ENCODE measurements at places on chromosomes 1 and 21.

DNA sequence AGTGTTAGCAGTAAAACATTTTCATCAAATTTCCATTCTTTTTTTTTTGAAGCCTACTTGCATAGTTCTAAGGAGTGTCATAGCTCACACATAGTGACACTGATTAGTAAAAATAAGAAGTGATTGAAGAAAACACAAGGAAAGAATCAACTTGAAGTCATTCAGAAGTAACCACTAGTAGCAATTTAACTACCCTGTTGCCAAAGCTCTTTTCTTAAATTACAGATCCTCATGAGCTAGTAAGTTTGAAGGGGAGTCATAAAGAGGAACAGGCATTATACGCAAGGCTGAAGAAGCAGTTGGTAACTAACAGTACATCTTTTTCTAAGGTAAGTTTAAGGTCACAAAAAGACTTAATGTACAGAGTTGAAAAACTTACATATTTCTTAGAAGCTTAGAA lies 332.2 kb downstream of the CHRM3 start:
- DNase-seq: no peak

- DNase-seq: no peak
These were observed 5.9 kb upstream of the MYOM3 start for GRCh38 chr1:24117722-24118409.

- DNase-seq: no peak
These were observed 10.7 kb downstream of the KCNA10 start for GRCh38 chr1:110508028-110508940.

DNA sequence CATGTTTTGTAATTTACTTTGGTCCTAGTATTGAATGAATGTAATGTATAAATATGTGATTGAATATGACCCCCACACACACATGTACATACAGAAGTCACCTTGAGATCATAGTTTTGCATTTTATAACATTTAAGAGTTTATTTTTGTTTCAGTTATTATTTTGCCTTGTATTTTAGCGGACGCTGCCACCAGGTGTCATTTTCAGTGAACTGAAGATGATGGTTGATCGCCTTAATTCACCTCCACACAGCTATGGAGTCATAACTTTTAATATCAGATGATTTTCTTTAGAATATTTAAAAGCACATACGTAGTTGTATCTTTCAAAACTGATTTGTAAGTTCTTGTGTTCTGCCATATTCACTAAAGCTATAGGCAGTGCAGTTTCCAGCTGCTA lies 130.4 kb downstream of the DYRK1A start:
- no peak for DNase-seq

DNA sequence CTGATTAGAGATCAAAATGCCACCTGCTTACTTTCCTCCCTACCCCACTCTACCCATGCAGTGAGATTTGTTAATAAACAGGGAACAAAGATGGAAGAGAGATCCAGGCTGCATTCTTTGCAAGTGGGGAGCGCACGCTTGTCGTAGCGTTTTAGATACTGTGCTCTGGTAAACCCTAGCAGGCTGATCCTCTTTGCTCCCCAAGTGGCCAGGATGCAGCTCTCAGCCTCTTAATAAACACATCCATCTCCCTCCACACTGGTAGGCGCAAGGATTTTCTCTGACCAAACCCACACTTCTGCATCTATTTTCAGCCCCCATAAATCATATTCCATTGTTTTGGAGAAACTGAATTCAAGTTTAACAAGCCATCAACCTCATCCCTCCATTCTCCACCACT lies 2.9 kb downstream of the PGBD5 start:
- no peak for DNase-seq

- DNase-seq: no peak
These were observed 43.4 kb downstream of the NUF2 start for GRCh38 chr1:163365186-163365585.

- no peak for DNase-seq
These were observed 1.6 kb downstream of the S100A9 start for GRCh38 chr1:153359241-153359640.

DNA sequence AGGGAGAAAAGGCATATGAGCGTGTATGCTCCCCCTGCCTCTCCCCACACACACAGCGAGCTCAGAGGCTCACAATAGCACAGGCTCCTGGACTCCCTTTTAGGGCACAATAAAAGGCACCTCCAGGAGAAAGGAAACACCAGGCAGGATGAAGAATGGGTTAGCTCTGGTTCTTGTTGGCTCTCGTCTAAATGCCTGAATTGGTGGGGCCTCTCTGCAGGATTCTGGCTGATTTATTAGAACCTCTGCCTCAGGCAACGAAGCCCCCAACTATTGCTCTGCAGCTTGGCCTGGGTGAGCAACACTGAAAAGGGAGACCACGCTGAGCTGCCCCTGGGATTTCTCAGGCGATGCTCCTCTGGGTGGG lies 590.9 kb upstream of the PLXNA2 start:
- no peak for DNase-seq

GRCh38 chr1:56254130-56254529 lies 325.2 kb downstream of the PLPP3 start:
- DNase-seq: no peak

DNA sequence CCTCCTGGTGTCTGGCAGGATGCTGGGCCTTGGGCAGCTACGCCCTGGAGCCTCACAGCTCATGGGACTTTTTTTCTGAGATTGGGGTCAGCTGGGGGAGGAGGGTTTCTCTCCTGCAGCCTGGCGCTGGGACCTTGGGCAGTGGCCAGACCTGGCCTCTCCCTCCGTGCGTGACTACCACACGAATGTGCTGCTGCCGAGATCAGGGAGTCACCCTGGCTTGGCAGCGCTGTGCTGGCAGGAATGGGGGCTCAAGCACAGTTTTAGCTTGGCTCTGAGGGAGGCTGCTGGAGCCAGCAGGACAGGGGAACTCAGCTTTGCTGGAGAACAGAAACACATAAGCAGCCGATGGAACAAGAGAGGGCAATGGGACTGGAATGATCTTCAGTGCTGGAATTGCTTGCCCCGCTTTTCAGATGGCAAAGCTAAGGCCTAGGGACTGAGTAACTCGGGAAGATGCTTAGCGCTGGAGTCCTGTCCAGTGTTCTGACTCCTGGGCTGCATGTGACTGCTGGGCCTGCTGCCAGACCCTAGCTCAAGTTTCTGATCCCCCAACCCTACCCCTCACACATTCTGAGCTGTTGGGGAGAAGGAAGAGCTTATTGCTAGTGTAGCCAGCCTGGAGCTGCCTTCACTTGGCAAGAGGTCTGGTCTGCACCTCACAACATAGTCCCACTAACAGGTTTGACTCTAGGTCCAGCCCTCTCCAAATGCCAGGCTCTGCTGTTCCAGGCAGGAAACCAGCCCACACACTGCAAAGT lies 69.9 kb downstream of the NAV1 start:
- no peak for DNase-seq

DNA sequence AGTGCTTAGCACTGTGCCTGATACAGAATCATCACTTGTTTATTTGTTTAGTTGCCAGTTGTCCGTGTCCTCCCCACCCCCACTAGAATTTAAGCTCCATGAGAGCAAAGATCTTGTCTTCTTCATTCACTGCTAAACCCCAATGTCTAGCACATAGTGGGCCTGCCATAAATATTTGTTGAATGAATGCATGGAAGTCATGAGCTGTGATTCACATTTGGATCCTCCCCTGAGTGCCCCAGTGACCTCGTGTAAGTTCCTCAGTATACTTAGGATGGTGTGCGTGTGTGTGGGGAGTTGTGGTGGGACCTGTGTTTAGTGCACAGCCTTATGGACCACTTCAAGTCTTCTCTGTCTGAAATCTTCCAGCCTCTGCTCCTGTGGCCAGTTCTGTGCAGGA lies 23.1 kb downstream of the IER5 start:
- DNase-seq: no peak

GRCh38 chr1:204350312-204350711 lies 9.4 kb downstream of the PLEKHA6 start:
- DNase-seq: no peak

- no peak for DNase-seq
These were observed 87.0 kb upstream of the MAGI3 start for GRCh38 chr1:113303267-113303666.

DNA sequence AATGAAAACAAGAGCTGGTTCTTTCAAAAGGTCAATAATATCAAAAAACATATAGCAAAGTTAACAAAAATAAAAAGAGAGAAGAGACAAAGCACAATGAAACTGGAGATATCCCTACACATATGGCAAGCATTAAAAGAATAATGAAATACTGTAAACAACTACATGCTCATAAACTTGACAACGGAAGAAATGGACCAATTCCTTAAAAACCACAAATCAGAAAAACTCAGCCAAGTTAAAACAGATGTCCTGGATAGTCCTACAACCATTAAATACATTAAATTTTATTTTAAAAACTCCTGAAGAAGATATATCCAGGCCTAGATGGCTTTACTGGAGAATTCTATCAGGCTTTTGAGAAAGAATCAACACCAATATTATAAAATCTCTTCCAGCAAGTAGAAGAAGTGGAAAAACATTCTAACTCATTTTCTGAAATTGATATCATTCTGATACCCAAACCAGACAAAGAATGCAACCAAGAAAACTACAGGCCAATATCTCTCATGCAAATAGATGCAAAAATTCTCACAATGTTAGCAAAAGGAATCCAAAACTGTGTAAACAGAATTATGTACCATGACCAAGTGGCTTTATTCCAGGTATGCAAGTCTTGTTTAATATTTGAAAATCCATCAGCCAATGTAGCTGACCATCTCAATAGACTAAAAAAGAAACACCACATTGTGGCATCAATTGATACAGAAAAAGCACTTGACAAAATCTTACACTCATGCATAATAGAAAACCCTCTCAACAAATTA lies 56.1 kb upstream of the LRRC7 start:
- no peak for DNase-seq

DNA sequence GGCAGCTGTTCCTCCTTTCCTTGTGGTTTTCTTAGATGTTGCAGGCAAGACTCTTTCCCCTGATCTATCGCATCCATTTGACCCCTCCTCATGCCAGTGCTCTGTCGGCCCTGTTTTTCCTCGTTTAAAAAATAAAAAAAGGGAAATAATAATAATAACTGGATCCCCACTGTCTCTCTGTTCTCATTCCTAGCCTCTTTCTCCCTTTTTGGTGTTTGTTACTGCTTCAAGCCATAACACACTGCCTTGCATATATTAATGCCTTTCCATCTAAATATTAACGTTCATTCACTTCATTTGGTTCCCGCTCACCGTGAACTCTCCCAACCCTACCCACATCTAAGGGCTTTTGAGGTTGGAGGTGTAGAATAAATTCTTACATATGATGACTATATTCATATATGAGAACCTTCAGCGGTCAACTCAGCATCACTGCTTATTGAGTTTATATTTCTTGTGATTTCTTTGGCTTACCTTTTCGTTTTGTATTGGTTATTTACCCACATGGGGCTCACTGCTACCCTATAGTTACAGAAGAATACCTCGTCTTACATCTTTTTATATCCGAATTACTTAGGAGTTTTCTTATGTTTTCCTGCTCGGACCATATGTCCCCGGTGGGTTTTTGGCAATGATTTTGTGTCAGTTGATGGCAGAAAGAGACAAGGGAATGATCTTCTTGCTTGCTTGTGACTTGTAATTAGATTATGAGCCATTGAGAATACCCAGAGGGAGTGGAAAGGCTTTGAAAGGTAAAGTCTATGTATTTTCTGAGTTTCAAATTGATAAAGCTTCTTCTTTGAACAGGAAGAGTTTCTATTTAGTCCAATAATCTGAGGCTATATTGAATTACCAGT lies 805 bp downstream of the ATG4C start:
- no peak for DNase-seq
